Fibroblast of the aortic adventitia (primary cell): ENCODE measurements at places on chromosomes 1 and 21. TPM values are rescaled to one million over a fixed set of nuclear protein-coding genes. Genes with fewer than 3 reads are reported as not detected.

DNA sequence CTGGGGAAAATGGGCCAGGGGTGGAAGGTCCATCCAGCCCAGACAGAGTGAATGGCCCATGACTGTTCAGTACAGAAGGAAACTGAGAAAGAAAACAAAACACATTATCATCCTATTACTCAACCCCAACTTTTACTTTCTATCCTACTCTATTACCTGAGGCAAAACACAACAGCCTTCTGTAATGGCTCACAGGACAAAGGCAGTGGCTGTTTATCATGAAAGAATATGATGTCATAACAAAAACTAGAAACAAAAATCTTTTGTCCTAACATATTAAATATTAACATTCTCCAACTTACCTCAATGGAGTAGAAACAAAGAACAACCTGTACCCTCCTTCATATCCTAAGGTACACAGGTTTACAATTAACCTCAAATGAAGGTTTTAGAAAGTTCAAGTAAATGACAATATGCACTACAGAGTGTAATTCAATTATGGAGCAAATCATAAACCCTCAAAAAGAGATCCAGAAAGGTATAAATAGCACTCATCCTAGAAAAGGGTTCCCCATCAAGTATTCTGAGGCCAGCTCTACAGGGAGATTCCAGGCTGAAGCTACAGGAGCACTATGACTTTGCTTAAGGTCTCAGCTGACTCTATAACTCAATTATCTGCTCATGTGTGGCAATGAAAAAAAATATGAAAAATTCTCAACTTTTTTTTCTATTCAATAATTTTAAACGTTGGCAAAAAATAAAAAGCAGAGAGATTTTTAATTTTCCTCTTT, 15.1 kb downstream of the ELK4 start:
- DNase-seq: no peak

- DNase-seq: no peak
Observed at GRCh38 chr1:109730666-109731065, 10.2 kb downstream of the GSTM3 start.

- DNase-seq: peak; percentile 63
Observed at GRCh38 chr1:179137617-179138255, 55.9 kb downstream of the TOR3A start.

DNA sequence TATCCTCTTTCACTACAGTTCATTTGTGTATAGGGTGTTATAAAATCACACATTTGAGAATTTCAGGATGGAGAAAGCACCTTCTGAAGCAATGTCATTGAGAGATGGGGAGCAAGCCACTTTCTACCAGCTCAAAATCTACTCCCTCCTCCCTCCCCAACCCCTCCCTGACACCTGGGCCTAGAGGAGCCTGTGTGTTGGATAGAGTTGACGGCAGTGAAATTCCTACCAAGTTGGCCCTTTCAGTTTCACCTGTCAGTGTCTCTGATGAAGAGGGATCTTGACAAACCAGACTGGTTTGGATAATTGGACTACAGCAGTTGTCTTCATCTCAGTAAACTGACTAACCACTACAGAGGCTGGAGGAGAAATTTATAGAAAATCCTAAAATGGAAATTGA, 125.0 kb upstream of the HOOK1 start:
- no peak for DNase-seq

DNA sequence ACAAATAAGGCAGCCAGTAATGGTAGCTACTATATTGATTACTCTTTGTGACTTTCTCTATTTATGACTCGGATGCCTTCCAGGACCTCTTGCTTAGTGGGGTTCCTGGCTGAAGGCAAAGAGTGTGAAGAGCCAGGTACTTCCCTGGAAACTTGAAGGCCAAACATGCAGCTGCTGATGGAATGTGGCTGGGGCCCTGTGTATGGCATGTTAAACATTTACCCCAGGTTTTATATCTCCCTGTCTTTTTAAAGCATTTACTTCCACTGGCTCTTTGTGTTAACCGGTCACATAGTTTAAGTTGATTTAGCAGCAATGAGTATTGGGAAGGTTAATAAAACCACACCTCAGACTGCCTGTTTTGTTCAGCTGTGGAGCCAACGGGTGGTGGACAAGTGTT, 45.7 kb upstream of the PAXBP1 start:
- DNase-seq: no peak

DNA sequence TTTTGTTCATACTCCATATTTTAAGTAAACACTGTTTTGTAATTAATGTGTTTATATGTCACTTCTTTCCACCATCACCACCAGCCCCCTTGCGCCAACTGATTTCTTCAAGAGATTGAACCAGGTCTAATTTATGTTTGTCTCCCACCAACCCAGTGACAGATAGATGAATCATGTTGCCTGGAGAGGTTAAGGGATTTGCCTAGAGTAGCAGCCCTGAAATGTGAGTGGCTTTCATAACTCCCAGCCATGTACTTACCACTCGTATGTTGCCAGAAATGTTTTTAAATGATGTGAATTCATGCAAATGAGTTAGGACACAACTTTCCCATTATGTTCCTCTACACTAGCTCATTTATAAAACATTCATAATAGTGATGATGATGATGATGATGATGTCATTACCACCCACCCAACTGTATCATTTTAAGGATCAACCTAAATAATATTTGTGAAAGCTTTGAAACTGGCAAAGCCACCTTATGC, 86.9 kb downstream of the LRRC8D start:
- peak; percentile 43 for DNase-seq

- peak; percentile 71 for DNase-seq
Observed at GRCh38 chr1:235416662-235417049, 49.4 kb downstream of the TBCE start.

DNA sequence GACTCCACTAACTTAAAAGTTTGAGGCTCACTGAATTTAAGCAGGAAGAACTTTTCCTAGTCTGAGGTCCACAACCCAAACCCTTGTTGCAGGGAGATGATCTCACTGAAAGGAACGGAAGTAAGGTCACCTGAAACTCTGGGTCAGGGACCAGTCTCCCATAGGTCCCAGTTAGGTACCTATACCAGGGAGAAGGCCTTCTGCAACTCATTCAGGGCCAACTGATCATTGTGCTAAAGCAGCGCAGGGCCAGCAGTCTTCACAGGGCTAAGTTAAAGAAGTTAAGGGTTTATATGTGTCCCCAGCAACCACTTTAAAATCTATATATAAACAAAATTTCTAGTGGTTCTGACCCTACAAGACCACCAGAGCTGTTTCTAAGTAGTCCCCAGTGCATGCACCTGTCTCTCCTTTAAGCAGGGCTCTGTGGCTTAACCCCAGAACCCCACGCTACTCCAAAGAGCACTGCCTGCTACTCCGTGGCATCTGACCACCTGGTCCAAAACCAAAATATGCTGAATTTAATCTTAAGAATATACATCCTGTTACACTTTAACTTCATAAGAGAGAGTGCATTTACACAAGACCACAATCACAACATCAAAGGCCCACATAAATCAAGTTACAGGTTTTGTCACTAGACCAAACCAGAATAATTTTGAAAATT, 2.8 kb downstream of the SRSF10 start:
- no peak for DNase-seq

DNA sequence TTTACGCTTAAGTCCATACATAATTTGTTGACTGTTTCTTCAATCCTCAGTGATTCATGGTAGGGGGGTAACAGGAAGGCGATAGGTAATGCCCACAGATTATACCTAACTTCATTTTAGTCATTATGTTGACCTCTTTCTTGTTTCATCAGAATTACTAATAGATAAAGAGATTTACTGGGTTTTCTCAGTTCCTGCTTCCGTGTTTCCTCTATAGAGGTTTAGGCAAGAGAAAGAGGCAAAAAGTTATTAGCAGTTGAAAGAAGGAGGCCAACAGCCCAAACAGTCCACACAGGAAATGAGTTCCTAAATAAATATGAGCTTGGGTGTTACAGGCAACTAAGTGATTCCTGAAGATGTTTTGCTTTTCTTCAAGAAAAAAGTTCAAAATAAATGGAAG, 17.9 kb upstream of the CLCA1 start:
- no peak for DNase-seq

- DNase-seq: no peak
Observed at GRCh38 chr1:200043336-200043668, 15.8 kb downstream of the NR5A2 start.

- DNase-seq: no peak
Observed at GRCh38 chr21:35467566-35467965, 418.5 kb upstream of the RUNX1 start.

- DNase-seq: peak; percentile 86
Observed at GRCh38 chr1:181142096-181142958, 53.8 kb downstream of the IER5 start.

DNA sequence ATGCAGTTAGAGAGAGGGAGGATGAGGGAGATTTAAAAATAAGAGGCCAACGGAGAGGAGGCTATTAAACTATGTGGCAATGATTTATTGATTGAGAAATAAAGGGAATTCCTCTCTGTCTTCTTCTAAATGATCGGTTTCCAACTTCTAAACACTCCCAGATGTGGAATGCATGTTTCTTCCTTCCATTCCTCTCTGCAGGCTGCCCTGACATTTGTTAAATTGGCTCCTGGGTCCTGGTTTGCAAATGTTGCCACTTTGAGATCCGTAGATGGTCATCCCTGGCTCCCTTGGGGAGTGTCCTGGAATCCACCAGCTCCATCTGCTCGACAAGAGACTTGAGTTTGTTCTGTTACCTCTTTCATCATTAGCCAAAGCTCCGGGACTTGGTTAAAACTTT, 10.3 kb upstream of the C1orf198 start:
- peak; percentile 98 for DNase-seq

- no peak for DNase-seq
Observed at GRCh38 chr21:26080211-26080610, 90.4 kb downstream of the APP start.

NUP133 gene
- 25.2 and 46.1 TPM in 2 replicates for total RNA-seq

PRAMEF33 gene
- total RNA-seq: not detected in 2 replicates

C1QB gene
- total RNA-seq: not detected in 2 replicates

MX2 gene
- total RNA-seq: 3.8 and 4.2 TPM in 2 replicates

APOBEC4 gene
- total RNA-seq: not detected in 2 replicates

ESPN gene
- total RNA-seq: not detected in 2 replicates

ARHGAP30 gene
- not detected in 2 replicates for total RNA-seq

STPG1 gene
- 2.3 and 10.0 TPM in 2 replicates for total RNA-seq

ARHGEF16 gene
- total RNA-seq: 0.18 TPM in 1 of 2 replicates, not detected in the other

OBSCN gene
- 0.99 and 3.1 TPM in 2 replicates for total RNA-seq
